Midbrain (tissue), 1 donor: ENCODE measurements at places on chromosomes 4 and X.
A peak's percentile ranks its signal among the peaks of the same experiment; 100 is the strongest.

DNA sequence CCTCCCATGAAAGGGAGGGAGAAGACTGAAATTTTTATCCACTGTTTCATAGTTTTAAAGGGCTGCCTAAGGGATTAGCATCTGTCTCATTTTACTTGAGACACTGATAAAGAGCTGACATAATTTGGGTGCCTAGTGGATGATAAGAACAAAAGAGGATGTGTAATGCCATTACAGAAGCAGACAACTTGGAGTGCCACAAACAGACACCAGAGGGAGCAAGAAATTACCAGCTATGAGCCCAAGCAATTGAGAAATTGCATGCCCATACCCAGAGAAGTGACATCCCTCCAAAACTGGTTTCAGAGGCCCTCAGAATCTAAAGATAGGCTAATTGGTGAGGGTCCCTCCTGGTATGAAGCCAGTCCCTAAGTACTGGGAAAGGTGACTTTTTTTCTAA, 38.5 kb upstream of the POU3F4 start:
- DNase-seq, result peak; percentile 28

DNA sequence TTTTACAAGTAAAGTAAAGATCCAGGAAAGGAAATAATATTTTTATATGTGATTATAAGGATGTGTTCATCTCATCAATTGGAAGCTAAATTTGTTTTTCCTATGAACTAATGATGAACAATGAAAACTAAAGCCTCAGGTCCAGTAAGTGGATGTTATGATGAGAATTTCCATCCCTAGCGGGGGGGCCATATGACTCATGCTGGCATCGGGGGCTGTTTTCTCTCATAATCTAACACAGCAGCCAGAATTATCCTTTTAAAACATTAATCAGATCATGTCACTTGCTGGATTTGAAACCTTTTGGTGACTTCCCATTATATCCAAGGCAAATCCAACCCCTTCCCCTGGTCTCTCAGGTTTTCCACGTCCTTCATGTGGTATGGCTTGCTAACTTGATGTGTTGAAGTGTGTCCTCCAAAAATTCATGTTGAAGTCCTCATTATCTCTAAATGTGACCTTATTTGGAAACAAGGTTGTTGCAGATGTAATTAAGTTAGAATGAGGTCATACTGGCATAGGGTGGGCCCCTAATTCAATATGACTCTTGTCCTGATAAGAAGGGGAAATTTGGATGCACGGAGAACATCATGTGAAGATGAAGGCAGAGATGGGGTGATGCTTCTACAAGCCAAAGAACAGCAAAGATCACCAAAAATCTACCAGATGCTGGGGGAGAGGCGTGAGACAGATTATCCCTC, 96.8 kb downstream of the AKAP4 start:
- no peak for DNase-seq

- no peak for DNase-seq
Observed at GRCh38 chr4:1609901-1610790, 74.0 kb downstream of the FAM53A start.

DNA sequence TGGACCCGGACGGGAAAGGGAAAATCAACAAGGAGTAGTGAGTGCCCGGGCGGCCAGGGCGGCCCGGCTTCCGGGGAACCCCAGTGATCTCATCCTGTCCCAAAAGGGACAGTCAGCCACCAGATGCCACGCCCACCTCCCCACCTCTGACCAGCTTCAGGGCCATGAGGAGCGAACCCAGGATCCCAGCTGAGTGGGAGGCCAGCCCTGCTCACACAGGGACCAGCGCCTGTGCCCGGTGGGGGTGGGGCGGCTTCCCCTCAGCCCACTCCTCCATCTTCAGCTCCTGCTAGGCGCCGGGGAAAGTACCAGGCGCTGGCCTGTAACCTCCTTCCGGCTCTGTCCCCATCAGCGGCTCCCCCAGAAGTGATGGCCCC, 6.2 kb downstream of the MYL5 start:
- DNase-seq, result no peak
